ENCODE measurements at places on chromosomes 12 and 14.

- no peak for DNase-seq
These were observed at the start of gene AKAP6 for GRCh38 chr14:32329146-32329545. TSS of gene AKAP6 (plus strand) at chr14:32329298. CDS start at chr14:32433494, 104,196 bp downstream.

- DNase-seq, result no peak
These were observed 28.0 kb upstream of the C12orf42 start for GRCh38 chr12:103523771-103524170.

DNA sequence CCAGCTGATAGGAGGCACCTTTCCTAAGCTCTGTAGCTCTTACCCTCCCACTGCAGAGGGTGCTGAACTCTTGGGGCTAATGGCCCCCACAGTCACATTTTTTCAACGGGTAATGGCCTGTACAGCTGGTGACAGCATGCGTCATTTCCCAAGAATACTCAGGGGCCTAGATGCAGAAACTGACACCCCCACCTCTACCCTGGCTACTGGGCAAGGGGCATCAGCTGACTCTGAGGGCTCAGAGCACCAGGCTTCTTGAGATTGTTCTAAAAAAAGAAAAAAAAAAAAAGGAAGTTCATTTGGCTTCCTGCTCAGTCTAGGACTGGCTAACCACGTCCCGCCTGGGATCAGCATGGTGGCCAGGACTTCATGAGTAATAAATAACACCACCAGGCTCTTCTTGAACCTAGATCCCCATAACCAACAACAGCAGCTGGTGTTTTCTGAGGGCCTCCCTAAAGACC lies 35.2 kb downstream of the ZFP36L1 start:
- DNase-seq, result no peak

- no peak for DNase-seq
These were observed 5.6 kb upstream of the ALDH2 start for GRCh38 chr12:111761099-111761498.

- DNase-seq, result no peak
These were observed 74.7 kb downstream of the DDX51 start for GRCh38 chr12:132069336-132069985.

- no peak for DNase-seq
These were observed 222.5 kb upstream of the GRIP1 start for GRCh38 chr12:66901138-66901932.

DNA sequence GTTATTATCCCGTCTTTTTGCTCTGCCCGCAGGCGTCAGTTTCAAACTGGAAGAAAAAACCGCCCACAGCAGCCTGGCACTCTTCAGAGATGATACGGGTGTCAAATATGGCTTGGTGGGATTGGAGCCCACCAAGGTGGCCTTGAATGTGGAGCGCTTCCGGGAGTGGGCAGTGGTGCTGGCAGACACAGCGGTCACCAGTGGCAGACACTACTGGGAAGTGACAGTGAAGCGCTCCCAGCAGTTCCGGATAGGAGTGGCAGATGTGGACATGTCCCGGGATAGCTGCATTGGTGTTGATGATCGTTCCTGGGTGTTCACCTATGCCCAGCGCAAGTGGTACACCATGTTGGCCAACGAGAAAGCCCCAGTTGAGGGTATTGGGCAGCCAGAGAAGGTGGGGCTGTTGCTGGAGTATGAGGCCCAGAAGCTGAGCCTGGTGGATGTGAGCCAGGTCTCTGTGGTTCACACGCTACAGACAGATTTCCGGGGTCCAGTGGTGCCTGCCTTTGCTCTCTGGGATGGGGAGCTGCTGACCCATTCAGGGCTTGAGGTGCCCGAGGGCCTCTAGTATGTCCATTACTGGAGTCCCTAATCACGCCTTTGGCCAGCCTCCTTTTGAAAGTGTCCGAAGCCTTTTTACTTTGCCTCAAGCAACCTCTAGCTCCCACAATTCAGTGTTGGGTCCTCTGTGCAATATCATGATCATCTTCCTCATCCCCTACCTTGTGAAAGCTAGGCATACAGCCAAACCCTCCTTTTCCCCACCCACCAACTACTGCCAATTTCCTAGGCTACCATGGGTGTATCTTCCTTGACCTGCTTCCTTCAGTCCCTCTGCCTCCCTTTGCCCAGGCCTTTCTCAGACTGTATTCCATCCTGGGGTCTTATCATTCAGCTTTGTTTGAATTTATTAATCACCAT lies 891 bp downstream of the SPRYD4 start:
- no peak for DNase-seq

GRCh38 chr14:67986131-67986841 lies 166.7 kb downstream of the RAD51B start:
- no peak for DNase-seq

DNA sequence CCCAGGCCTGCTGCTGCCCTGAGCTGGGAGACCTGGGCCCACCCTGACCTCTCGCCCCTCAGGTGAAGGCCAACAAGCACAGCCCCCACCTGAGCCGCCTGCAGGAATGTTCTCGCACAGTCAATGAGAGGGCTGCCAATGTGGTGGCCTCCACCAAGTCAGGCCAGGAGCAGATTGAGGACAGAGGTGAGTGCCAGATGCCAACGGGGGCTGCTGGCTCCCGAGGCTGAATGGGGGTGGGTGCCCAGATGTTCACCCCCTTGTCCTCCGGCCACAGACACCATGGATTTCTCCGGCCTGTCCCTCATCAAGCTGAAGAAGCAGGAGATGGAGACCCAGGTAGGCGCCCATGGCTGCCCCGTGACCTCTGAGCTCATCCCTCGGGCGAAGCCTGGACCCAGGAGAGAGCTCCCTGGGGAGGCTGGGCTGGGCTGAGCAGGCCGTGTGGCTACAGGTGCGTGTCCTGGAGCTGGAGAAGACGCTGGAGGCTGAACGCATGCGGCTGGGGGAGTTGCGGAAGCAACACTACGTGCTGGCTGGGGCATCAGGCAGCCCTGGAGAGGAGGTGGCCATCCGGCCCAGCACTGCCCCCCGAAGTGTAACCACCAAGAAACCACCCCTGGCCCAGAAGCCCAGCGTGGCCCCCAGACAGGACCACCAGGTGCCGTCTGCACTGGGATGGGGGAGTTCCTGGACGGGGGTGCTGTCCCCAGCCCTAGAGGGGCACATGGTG lies 25.8 kb downstream of the HIP1R start:
- no peak for DNase-seq

DNA sequence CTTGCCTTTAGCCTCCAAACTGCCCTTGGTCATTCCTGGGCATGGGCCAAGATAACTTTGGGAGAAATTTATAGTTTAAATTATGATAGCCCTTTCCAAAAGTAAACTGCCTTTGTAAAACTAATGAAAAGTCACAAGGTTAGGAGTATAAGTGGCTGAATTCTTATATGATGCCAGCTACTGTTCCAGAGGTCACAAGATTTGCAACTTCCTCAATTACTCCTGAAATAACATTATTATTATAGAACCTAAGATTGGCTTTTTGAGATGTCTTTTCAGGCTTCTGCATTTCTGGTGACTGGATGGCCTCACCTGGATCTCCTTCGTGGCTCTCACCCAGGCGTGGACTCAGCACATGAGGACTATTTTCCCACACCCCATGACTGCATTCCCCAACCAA lies 55.0 kb downstream of the OSBPL8 start:
- DNase-seq, result no peak

DNA sequence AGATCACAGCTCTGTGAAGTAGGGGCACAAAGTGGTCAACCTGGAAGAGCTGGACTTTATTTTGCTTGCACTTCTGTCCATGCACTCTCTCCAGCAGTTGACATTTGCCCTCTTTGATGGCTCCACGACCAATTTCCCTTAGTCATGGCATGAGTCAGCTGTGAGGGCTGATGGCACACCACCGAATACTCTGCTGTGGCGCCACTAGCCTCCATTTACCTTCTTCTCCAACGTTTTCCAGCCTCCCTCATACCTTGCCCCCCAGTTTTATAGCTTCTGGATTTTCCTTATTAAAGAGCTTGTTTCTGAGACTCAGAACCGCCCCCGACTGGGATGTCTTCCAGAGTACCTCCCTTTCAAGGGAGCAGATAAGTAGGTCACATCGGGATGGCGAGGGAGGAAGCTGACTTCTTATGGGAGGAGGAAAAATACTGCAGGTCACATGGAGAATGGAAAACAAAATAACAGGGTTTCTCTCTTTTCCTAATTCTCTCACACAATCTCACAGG lies 17.6 kb downstream of the NINJ2 start:
- DNase-seq, result no peak

GRCh38 chr12:92492291-92492690 lies 210.5 kb upstream of the PLEKHG7 start:
- no peak for DNase-seq

GRCh38 chr12:20063116-20063515 lies 305.2 kb upstream of the PDE3A start:
- no peak for DNase-seq

DNA sequence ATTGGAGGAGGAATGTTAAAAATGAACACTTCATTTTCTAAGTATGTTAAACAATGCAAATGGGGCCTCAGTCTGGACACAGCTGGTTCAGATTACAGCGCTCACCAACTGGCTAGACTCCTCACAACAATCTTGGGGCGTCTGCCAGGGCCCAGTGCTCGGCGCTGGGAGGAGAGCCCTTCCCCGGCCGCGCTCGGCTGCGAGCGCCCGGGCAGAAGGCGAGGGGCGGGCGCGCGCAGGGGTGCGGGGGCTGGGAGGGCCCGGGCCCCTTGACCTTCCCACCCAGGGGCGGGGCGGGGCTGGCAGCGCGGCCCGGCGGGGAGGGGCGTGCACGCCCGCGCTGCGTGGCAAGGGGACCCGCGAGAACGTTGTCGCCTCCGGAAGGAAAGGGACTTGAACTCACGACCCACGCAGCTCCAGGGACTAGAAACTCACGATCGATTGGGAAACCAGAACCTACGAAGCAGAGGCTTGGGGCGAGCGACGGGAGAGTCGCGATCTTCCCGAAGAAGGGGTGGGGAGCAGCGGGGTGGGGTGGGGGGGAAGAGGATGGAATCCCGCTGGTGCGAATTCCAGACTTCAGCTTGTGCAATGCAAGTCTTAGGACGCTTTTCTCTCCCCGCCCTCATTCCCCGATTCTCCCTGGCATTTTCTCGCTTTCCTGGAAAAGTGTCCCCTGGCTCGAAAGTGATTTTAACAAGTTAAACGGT lies at the start of gene FBLN5:
FBLN5 (minus strand) TSS at position 220 of the 710 bp plus-strand sequence. CDS start 465 bp downstream, outside the sequence.
- peak; percentile 19 for DNase-seq

DNA sequence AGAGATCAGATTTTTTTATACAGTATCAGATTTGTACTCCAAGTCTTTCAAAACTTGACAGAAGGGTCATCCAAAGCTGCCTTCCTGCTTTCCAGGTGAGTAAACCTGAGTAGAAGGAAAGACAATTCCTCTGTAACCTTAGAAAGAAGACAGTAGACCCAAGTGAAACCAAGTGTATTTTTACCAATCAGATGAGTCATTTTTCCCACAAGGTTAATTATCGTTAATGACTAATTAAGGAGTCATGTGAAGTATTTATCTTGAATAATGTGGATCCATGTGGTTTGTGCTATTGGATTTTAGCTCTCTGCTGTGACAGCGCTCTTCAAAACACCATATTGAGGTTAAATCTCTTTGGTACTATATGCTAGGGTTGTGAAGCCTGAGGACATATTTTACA lies 74.0 kb upstream of the PELI2 start:
- DNase-seq, result no peak

GRCh38 chr12:6981152-6982052 lies 10.7 kb downstream of the EMG1 start:
- no peak for DNase-seq

GRCh38 chr12:25977047-25977446 lies 18.6 kb downstream of the RASSF8 start:
- DNase-seq, result no peak

DNA sequence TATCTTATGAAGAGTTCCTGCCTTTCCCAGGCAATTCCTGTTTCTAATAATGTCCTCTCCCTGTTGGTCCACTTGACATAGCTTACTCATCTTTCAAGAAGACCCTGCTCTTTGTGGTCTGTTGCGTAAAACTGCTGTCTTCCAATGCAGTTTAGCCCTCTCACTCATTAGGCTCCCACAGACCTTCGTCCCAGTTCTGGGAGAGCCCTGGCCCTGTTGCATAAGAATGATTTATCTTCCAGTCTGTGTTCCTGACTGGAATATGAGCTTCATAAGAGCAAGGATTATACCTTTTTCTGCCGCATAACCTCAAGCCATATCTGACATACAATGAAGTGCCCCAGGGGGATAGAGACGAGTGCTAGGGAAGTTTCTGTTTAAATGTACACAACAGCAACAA lies 365.9 kb upstream of the NOVA1 start:
- no peak for DNase-seq

- DNase-seq, result no peak
These were observed 63.8 kb downstream of the RIN3 start for GRCh38 chr14:92577321-92577742.

DNA sequence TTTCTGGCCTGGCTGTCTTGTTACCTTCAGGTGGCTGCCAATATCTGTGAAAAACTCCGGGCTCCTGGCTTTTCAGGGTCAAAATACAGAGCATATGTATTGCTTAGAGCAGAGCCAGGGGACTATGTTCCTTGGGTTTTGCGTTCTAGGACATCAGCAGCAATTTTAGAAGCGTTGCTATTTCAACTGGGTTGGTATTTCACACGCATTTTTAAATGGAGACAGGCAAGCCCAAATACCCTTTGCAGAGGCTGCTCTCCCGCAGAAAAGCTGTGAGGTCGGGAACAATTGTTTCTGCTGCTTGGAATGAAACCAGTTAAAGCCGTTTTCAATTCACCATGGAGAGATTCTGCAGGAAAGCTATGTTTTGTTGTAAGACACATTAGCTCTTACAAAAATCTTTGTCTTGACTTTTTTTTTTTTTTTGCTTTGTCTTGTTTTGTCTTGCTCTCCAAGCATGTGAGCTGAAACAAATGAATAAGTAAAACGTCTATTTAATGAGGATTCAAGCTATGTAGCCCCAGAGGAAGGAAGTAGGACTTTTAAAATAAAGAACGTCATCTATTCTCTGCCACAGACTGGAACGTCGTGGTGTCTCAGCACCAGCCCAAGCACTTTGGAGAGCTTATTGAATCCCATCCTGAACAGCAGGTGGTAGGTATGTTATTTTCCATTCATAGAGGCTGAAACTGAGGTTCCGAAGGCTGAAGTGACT lies 181.0 kb upstream of the TBX3 start:
- DNase-seq, result no peak

DNA sequence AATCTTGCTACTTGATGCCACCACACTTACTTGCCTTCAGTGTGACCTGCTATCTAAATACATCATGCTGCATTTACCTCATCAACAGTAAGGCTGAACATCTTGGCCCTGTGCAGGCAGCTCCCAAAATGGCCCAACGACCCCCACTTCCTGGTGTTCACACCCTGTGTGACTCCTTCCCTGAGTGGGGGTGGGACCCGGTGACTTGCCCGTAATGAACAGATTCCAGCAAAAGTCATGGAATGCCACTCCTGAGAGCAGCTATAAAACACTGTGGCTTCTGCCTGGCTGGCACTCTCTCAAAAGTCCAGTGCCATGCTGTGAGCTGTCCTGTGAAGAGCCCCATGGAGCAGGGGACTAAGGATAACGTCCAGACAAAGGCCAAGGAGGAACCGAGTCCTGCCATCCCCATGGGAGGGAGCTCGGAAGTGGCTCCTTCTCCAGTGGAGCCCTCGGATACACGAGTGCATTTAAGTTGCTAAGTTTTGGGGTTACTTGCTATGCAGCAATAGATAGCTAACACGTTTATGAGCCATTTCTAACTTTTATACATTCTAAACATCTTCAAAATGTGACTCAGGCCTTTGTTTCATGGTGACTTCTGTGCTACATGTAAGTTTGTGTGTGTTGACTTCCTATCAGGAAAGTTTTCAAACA lies 33.0 kb downstream of the P2RX2 start:
- no peak for DNase-seq

All from stimulated activated CD8-positive, alpha-beta memory T cell treated with anti-CD3 and anti-CD28 coated beads, Interleukin-15, amount 100 ng/mL, for 4 hours (primary cell).